NCI-H526 (cell line): ENCODE measurements at places on chromosomes 11 and 22.

DNA sequence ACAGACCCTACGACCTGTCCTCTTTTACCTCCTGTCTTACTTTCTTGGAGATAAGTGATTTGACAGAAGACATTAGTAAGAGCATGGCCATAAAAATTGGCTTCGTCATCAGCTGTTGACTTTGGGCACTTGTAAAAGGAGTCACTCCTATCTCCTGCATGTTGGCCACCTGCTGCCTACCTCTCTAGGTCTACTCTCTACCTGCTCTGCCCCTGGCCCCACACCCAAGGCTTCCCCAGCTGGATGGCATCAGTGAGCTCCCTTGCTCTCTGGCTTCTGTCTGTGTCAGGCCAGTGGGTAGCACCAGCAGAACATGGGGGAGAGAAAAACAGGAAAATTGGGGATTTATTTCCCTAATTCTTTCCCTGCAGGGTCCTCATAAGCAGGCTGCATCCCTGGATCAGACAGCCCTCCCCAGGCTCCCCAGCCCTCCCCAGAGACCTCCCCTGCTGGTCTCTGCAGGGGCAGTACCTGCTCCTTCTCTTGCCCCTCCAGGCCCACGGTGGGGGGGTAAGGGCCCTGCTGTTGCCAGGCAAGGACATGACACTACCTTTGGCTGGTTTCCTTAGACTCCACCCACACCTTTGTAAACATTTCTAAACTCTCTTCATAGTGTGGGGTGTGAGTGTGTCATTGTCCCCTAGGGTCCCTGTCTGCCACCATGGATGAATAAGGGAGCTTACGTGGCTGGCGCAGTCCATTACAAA, 157.0 kb upstream of the NECTIN1 start:
- DNase-seq = no peak

- DNase-seq = no peak
These were observed 28.8 kb downstream of the TOB2 start for GRCh38 chr22:41417622-41418390.

DNA sequence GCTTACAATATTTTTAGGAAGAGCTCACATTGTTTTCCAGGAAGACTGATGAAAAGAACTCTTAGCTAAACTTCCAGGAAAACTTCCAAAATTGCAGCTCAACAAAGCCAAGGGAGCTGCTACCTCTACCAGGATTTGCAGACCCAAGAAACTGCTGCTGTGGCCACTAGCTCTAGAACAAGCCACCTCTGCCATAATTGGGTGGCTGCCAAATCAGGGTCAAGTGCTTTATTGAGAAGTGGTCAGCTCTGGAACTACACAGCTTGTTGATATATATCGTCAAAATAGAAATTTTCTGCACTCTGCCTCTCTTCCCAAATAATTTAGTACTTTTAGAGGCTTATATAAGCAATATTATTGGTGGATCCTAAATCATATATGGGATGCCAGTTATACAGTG, 371.8 kb upstream of the CHORDC1 start:
- DNase-seq = no peak

DNA sequence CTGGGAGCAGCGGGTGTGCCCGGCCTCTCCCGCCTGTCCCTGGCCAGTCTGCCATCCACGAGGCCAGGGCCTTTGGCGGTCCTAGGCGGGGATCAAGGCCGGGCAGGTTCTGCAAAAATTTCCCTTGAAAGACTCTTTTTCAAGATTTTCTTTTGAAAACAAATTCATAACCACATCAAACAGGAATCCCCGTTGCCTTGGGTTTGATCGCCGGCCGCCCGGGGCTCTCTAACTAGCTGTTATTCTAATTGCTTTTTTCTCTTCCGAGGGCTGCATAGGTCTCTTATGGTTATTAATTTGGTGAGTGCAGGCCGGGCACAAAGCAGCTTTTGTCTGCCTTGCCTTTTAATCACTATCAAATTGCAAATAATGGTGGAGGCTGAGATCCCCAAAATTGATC, 42.0 kb downstream of the CDKN1C start:
- DNase-seq = peak; percentile 72

DNA sequence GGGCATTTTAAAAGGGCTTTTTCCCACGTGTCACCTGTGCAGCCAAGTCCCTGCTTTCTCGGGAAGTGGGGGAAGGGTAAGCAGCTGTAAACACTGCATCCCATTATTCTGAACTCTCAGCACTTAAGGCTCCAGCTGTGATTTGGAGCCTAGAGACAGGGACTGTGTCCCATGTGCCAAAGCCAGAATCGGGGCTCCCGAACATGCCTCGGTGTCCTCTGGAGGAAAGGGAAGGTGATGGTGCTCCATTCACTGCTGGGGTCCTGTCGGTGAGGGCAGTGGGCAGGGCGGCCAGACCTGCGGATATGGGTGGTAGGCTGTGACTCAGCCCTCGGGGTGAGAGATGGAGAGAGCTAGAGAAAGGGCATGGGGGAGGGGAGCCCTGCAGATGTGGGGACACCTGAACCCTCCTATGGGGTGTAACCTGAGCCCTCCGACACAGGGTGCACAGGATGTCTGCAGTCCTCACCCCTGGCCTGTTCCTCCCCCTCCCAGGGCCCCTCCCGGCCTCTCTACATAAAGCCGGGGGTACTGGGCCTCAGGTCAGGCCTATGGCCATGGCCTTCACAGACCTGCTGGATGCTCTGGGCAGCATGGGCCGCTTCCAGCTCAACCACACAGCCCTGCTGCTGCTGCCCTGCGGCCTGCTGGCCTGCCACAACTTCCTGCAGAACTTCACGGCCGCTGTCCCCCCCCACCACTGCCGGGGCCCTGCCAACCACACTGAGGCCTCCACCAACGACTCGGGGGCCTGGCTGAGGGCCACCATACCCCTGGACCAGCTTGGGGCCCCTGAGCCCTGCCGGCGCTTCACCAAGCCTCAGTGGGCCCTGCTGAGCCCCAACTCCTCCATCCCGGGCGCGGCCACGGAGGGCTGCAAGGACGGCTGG, 31.8 kb downstream of the CAPN1 start:
- DNase-seq = no peak

- DNase-seq = peak; percentile 33
These were observed 1.1 kb upstream of the TTLL8 start for GRCh38 chr22:50058906-50059880.

DNA sequence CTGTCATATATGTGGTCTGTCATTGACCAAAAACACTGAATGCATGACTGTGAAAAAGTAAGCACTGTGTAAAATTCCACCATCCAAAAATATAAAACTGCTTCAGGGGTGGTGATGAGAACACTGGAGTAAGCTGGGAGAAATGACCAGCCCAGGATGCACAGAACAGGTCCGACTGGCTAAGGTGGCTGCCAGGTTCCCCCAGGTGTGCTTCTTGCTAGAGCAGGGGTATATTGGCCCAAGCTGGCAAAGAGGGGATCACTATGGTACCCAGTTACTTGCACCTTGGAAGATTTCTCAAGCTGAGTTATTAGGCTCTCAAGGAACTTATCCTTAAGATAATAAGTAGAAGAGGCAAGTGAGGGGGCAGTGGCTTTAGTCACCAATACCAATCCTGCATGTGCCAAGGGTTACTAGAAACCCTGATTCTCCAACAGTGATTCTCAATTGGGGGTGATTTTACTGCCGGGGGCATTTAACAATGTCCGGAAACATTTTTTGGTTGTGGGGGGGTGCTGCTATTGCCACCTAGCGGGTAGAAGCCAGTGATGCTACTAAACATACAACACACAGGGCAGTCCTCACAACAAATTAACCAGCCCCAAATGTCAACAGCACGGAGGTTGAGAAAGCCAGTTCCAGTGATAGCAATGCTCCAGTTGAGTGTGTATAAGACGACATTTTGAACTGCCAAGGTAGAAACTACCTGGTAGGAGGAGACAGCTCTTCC, 15.7 kb downstream of the SNU13 start:
- DNase-seq = no peak

GRCh38 chr22:25362215-25362882, 142.9 kb downstream of the CRYBB2 start:
- peak; percentile 58 for DNase-seq

- no peak for DNase-seq
These were observed 105.6 kb upstream of the TBCEL start for GRCh38 chr11:120918257-120918656.

DNA sequence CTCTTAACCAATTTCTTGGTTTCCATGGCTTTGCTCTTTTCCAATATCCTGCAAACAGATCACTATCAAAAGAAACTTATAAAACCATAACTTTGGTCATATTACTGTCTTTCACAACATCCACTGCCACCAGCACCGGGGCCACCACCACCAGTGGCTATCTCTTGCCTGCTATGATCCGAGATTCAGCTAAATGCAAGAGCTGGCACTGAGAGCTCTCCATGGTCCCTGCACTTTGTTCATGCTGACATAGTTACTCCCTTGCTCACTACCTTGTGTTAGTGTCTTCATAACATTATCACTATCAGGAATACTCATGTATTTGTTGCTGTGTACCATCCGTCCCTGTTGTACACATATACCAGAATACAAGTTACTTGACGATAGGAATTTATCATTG, 299.0 kb downstream of the ETS1 start:
- no peak for DNase-seq
